ENCODE measurements at places on chromosomes 4 and X.

- DNase-seq: no peak
Measured at GRCh38 chr4:89665662-89666061, 171.3 kb downstream of the SNCA start.

GRCh38 chr4:128060121-128060698, 902 bp upstream of the LARP1B start:
- no peak for DNase-seq

- DNase-seq: peak; percentile 15
Measured at GRCh38 chr4:170400361-170400760, 310.6 kb upstream of the AADAT start.

DNA sequence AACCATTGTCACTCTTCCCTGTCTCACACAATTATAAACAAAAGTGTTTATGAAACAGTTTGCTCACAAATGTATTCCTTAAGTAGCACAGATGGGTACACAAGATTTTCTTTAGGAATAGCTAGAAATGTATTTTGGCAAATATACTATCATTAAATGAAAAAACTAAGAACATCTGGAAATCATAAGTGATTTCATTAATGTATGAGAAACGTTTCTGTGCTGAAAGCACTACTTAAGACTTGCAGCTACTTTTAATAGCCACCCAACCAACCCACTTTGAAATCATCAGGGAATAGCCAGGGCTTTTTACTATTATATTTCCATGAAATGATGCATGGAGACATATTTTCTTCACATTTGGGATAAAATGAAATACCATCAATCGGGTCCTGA, 62.3 kb upstream of the NAP1L5 start:
- no peak for DNase-seq

GRCh38 chrX:861921-862320, 231.3 kb downstream of the SHOX start:
- DNase-seq: no peak

DNA sequence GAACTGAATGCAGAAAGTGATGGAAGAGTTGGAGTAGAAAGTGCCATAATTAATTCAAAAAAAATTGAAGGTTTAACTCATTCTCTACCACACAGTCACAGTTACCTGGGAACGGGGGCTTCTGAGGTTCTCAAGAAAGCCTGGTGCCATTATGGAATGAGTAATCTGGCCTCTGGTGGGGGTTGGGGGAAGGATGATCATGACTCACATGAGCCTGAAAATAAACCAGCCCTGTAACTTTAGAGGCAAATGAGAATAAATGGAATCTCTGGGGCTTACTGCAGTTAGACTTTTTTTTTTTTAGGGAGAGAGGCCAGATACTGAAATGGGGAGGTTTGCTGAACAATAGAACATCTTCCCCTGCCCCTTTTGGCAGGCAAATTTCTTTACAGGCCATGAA, 55.3 kb downstream of the SOD3 start:
- DNase-seq: no peak

- no peak for DNase-seq
Measured at GRCh38 chr4:23161787-23162186, 469.1 kb downstream of the GBA3 start.

DNA sequence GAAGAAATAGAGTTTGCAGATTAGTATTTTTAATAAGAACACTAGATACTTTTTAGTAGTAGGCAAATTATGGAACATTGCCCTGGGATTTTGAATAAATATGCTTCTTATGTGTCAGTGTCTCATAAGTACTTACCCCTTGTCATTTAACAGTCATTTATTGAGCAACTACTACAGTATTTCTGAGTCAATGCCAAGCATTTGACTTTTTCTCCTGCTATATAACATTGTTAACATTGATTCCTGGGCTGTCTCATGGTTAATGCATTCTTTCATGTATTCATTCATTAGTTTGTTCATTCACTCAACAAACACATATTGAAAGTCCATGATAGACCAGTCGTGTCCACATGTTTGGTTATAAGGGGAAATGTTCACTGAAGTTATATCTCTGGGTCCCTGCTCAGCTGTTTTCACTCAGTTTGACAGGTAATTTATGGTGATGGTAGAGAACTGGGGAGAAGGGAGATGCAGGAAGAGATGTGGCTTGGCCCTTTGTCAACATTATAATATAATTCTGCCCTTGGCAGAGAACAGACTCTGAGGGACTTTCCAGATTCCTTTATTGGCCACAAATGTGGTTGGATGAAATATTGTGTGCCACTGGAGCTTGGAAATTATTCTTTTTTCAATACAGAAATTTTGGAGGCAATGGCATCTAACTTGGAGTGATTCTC, 49.8 kb downstream of the OSTC start:
- no peak for DNase-seq

DNA sequence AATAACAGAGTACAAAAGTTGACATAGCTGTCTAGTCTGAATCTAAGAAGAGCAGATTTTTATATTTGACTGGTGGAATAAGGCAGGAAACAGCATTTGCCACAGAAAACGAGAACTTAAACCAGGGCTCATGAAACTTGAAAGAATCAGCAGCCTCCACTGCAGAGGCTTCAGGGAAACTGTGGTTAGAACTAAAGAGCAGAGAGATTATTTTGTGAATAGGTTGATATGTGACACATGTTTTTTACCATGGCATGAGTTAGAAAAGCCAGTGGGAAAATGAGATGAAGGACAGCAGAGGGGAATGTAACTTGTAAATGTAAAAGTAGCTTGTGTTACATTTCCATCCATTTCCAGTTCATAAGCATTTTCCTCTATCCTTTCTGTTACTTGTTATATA, 63.7 kb upstream of the CAMK2D start:
- no peak for DNase-seq

GRCh38 chr4:77022560-77023179, 53.1 kb downstream of the CCNI start:
- DNase-seq: no peak

DNA sequence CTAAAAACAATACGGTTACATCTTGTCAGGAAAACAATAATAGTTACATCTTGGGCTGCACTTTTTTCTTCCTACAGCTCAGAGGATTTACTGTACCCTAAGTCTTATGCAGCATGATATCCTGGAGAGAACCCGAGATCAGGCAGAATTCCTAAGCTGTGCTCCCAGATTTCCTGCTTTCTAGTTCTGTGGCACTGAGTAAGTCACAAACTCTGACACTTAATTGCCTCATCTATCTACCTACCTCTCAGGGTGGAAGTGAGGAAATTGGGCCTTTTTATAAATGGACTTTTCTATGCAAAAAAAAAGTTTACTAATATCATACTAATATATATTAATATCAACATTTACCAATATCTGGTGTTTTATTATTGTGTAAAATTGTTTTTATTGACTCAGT, 438.5 kb downstream of the INPP4B start:
- DNase-seq: no peak

GRCh38 chrX:15321447-15321846, 6.0 kb upstream of the ASB11 start:
- no peak for DNase-seq

- DNase-seq: no peak
Measured at GRCh38 chrX:66504481-66504880, 134.4 kb downstream of the EDA2R start.

GRCh38 chr4:184591070-184591677, 58.1 kb downstream of the CASP3 start:
- DNase-seq: no peak

- no peak for DNase-seq
Measured at GRCh38 chr4:94673961-94674360, 83.8 kb upstream of the BMPR1B start.

DNA sequence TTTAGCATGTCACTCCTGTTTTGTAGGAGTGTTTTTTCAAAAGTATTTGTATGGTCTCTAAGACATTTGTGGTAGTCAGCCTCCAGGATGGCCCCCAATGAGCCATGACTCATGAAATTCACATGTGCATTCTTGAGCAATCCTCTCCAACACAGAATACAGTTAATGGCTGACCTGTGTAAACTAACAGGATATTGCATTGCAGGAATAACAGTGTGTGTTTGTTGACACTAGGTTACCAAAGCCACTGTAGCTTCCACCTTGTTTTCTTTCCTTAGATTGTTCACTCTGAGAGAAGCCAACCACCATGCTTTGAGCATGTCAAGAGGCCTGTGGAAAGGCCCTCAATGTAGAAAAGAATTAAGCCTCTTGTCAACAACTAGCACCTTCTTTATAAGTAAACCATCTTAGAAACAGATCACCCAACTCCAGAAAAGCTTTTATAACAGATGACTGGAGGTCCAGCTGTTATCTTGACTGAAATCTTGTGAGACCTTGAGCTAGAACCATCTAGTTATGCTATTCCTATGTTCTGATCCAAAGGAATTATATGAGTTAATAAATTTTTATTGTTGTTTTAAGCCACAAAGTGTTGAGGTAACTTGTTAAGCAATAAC, 28.5 kb downstream of the TBCK start:
- no peak for DNase-seq

- no peak for DNase-seq
Measured at GRCh38 chr4:151922811-151923210, 162.0 kb upstream of the GATB start.

DNA sequence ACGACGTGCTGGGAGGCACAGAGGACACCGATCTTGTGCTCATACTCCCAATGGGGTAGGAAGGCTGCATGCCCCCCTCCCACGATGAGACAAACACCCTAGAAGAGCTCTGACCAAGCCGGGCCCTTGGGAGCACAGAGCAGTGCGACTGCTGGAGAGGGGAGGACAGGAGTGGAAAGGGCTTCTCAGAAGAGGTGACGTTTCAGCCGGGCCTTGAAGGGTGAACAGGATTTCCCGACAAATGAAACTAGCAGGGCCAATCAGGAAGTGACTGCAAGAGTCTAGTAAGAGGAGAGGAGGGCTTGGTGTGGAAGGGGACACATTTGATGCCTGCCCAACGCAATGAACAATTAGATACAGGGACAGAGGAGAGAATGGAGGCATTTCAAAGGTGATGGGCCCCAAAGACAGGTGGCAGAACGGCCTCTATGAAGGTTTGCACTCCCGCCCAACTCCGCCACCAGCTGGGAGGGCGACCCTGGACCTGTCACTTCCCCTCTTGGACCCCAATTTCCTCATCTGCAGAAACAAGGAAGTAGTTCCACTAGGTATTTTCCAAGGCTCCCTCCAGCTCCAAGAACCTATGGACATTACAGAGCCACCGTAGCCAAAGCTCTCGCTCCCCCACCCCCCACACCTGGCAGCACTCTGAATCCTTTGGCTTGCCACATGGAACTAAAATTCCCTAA, 3.9 kb downstream of the HCFC1 start:
- DNase-seq: no peak

GRCh38 chr4:14180983-14181601, 553.6 kb upstream of the BOD1L1 start:
- no peak for DNase-seq

DNA sequence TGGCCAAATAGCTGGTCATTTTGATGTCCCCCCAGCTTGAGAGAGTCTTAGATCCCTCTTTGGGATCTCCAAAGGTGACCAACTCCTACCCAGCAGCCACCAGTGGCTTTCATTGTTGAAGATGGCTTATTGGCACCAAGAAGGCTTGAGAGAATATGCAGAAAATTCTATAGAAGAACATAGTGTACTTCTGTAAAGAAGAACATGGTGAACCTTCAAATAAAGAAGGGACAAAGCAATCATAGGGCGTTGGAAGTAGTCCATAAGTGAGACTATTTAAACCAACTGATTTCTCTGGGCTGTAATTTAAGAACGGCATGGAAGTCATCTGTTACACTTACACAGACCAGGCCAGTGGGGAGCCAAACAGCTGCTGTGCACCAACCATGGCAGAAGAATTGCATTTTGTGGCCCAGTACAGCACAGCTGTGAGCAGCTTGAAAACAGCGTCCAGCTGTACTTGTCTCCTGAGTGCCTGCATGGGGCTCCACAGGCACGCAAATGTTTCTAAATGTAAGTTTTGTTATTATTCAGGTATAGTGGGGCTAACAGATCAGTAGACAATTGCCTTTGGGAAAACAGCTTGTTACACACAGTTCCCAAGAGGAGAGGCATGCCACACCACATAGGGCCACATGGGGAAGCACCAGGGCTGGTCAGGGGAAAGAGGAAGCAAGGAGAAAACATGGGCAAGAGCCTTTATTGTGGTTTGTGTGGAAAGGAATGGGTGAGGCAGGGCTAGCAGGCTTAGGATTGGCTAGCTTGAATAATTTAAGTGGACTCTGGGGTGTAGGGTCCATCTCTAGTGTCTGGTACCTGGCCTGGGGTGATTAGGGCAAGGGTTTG, 125.0 kb downstream of the ARHGAP6 start:
- no peak for DNase-seq

- DNase-seq: no peak
Measured at GRCh38 chr4:146567396-146567795, 45.7 kb upstream of the SLC10A7 start.

- no peak for DNase-seq
Measured at GRCh38 chr4:81509822-81510221, 38.1 kb upstream of the RASGEF1B start.

DNA sequence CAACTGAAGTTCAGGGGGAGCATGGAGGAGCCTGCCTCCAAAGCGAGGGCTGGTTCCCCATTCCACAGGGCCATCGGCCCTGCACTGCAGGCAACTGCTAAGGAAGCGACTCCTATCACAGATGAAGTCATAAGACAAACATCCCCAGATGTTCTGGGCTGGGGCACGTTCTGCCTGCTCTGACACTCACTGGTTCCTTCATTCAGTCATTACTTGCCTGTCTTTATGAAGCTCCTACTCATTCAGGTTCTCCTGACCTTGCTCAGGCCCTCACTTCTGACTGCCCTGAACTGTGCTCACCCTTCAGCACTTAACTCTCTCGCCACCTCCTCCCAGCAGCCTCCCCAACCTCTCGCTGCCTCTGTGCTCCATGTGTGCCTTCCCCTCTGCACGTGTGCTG, 2.5 kb upstream of the SLC2A9 start:
- DNase-seq: no peak

GRCh38 chrX:70754169-70754848, 154.2 kb downstream of the TEX11 start:
- no peak for DNase-seq

DNA sequence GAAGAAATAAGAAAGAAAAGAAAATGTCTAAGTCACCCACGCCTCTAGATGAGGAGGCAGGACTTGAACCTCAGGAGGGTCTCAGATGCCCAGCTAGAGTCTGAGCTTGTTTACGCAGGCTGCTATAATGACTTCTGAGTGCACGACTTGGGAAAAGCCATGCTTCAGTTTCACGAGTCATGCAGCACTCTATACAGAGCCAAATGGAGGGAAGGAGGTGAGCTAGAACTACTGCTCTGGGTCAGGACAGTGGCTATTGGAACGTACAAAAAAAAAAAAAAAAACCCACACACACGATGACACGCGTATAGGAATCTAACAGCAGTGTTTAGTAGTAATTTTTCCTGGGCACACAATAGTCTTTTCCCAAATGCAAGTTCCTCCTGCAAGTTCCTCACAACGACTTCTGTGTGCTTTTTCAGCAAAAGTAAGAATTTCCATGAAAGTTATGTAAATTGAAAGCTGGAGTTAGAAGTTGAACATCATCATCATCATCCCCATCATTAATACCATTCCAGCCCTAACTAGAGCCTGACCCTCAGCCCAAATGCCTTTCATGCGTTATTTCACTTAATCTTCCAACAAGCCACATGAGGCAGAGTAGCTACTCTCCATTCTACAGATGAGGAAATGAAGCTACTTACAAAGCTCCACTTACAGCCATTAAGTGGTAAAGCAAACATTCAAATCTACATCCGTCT, 36.6 kb downstream of the IRF2 start:
- no peak for DNase-seq
